GM23248 (cell line): ENCODE measurements at places on chromosomes 12 and 14. TPM values are rescaled to one million over a fixed set of nuclear protein-coding genes. Genes with fewer than 3 reads are reported as not detected.

The SOAT2 gene
- not detected in 2 replicates for total RNA-seq

The DDN gene
- 0.13 TPM in 1 of 2 replicates, not detected in the other for total RNA-seq

The TOMM20L gene
- total RNA-seq: not detected in 2 replicates

The ANO2 gene
- not detected in 2 replicates for total RNA-seq

The IFNG-AS1 gene
- not detected in 2 replicates for total RNA-seq

The SLC17A8 gene
- total RNA-seq: not detected in 2 replicates

The KRT78 gene
- not detected in 2 replicates for total RNA-seq

The DAO gene
- total RNA-seq: not detected in 2 replicates

The RNASE8 gene
- total RNA-seq: not detected in 2 replicates

The RPL10L gene
- not detected in 2 replicates for total RNA-seq

The GLIPR1L1 gene
- total RNA-seq: not detected in 2 replicates

The TMTC1 gene
- total RNA-seq: 20.5 and 25.3 TPM in 2 replicates

The ATL1 gene
- 10.5 and 10.8 TPM in 2 replicates for total RNA-seq

The CCDC60 gene
- total RNA-seq: not detected in 2 replicates

The ADAMTS20 gene
- not detected in 2 replicates for total RNA-seq

The PROX2 gene
- not detected in 2 replicates for total RNA-seq

The LBHD2 gene
- total RNA-seq: not detected in 2 replicates
